ENCODE measurements at places on chromosomes 5 and 9. TPM values are rescaled to one million over a fixed set of nuclear protein-coding genes. Genes with fewer than 3 reads are reported as not detected.

- no peak for DNase-seq
Measured at GRCh38 chr5:18023275-18023674, 389.0 kb downstream of the TAF11L14 start.

GRCh38 chr9:100428871-100429654 lies 2.1 kb downstream of the MSANTD3 start:
- no peak for DNase-seq

GRCh38 chr5:83035373-83036100 lies 41.7 kb downstream of the TMEM167A start:
- peak; percentile 82 for DNase-seq

DNA sequence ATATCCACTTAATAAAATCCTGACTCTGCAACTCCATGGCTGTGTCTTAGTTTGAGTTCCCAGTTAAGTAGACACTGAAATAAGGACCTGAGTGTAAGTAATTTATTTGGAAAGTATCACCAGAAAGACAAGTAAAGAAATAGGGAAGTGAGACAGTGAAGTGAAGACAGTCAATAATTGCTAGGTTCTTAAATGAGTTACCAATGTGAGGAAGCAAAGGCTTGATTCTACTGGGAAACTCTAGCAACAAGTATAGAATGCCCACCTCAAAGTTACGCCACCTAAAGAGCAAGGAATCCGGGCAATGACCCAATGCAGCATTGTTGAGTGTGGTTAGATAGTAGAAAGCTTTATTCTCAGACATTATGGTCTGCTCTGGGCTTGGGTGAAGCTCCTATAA lies 383.9 kb downstream of the TLR4 start:
- DNase-seq: no peak

DNA sequence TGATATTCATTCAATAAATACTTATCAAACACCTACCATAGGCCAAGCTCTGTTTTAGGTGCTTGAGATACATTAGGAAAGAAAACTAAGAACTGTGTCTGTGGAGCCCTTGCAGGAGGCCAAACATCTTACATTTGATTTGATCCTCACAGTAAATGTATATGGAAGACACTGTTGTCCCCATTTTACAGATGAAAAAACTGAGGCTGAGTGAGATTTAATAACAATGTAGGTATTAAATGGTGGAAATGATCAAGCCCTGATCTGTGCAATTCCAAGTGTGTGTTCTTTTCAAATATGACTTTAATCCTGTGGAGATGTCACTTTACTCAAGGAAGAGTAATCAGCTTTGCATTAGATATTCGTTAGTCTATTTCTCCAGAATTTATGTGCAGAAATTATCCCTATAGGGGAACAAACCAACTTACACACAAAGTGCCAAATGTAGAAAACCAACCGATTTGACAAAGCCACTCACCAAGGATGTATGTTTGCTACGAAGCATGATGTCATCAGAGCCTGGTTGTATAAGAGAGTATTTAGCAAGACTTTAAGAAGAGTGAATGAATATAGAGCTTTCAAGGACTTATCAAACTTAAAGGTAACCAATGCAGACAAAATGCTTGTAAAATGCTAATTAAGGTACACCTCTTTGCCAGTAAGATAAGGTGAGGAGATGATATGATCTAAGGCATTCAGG lies 153.9 kb upstream of the NFIB start:
- DNase-seq: no peak

DNA sequence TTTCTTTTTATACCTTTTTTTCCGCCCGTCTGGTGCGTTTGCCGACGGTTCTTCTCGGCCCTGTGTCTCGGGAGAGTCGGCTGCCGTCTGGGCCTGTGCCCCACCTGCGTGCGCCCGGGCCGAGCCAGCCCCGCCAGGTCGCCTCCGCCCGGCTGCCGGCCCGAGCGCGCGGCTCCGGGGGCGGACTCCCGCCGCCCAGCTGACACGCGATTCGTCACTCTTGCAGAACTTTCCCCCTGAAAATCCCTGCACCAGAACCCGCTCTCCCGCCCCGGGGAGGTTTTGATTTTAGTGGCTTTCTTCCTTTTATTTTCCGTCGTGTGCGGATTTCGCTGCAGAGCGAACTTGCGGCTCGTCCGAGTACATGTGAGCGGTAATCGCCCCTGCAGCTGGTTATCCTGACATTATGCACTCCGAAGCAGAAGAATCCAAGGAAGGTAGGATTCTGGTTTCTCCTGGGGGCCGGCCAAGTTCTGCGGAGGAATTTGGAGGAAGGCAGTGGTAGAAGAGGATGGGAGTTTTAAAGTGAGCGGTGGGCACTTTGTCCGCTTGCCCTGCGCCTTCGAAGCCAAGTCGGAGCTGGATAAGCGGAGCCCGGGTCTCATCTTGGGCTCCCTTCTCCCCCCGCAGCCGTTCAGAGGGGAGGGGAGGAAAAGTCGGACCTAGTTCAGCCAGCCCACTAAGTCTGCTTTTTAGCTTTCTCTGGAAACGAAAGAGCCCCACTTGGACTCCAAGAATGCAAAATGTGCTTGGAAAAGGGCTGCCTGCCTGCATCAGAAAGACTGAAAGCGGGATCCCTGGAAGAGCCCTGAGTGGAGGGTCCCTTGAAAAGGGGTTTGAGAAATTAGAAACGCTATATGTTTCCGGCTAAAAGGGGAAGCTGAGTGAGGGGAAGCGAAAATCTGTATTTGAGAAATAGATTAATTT lies at the start of gene TNFAIP8:
Gene TNFAIP8 (plus strand): TSS at position 335 of the 927 bp plus-strand sequence. CDS start 72 bp downstream, at position 407.
- peak; percentile 76 for DNase-seq

- DNase-seq: no peak
Measured at GRCh38 chr5:180824630-180825476, 22.2 kb upstream of the MGAT1 start.

GRCh38 chr9:92726971-92727715 lies 37.5 kb downstream of the BICD2 start:
- DNase-seq: peak; percentile 54

The SLC36A2 gene
- not detected for total RNA-seq

DNA sequence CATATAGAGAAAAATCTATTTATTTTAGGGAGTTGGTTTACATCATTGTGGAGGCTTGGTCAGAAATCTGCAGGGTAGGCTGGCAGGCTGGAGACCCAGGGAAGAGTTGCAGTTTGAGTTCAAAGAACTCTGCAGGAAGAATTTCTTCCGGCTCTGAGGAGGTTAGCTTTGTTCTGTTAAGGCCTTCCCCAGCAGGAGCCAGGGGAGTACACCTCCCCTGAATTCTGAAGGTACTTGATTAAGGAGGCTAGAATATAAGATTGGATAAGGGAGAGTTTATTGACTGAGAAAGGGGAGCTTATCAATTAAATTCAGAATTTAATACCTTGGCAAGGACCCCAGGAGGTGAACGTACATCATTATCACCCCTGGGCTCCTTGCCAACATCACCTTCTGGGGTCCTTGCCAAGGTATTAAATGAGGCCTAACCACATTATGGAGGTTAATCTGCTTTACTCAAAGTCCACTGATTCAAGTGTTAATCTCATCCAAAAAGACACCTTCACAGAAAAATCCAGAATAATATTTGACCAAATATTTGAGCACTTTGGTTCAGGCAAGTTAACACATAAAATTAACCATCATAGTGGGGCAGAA lies 351.7 kb downstream of the CWC27 start:
- no peak for DNase-seq

GRCh38 chr5:133846478-133847226 lies 121.8 kb downstream of the C5orf15 start:
- no peak for DNase-seq

GRCh38 chr5:154755361-154756008 lies at the start of gene LARP1:
TSS of gene LARP1 (plus strand) at chr5:154755377. CDS start at chr5:154755758, 381 bp downstream.
- DNase-seq: no peak

GRCh38 chr9:105993116-105993854 lies 298.9 kb downstream of the TMEM38B start:
- DNase-seq: no peak

GRCh38 chr9:75148561-75148960 lies 60.2 kb downstream of the OSTF1 start:
- peak; percentile 68 for DNase-seq

DNA sequence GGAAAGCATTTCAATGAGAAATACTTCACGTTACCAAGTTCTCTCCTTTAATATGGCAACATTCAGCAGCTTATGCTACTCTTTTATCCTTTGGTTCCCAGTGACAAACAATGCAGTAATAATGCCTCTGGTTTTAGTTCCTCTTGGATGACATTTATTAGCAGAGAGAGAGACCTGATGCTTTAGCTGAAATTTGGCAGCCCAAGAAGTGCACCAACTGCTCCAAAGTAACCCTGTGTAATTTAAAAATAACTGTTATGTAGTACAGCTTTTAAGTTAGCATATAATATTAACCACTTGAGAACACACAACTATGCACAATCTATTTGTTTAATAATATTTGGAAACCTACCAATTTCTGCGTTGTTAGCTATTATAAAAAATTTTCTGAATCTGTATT lies 21.8 kb downstream of the PANK3 start:
- no peak for DNase-seq

GRCh38 chr9:119559986-119560385 lies 190.8 kb upstream of the BRINP1 start:
- no peak for DNase-seq

DNA sequence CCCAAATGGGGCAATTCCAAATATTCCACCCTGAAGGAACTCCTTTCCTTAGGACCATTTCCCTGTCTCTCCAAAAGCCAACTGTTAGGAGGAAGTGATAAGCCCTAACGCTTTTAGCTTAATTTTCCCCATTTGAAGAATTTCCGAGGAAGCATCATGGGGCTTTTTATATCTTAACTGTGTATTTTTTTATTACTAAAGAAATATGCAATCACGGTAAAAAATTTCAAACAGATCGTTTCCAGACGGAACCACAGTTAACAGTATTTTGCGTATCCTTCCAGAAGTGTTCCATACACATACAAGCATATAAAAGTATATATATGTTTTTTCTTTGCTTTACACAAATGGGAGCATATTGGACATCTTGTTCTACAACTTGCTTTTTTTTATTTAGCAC lies 133.8 kb downstream of the FGF1 start:
- no peak for DNase-seq

- DNase-seq: no peak
Measured at GRCh38 chr9:103700195-103700962, 393.7 kb upstream of the SMC2 start.

GRCh38 chr5:174430940-174431339 lies 293.4 kb upstream of the MSX2 start:
- no peak for DNase-seq

DNA sequence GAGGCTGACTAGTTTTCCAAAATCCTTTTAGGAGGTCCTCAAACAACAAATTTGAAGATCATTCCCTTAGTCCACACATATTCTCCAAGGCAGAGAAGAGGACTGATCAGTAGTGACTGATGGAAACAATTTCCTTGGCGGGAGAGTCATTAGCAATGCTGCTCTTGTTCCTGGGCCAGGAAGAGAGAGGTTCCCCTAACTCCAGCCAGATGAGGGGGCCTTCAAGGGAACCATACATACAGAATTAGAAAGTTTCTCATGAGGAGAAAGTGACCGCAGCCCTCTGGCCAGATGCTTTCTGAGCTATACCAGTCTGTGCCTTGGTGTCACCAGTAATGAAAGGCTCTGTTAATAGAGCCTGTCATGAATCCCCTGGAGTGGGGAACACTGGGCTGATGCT lies 539.4 kb downstream of the BNC2 start:
- DNase-seq: no peak

GRCh38 chr5:112635276-112635675 lies 102.4 kb upstream of the APC start:
- no peak for DNase-seq

DNA sequence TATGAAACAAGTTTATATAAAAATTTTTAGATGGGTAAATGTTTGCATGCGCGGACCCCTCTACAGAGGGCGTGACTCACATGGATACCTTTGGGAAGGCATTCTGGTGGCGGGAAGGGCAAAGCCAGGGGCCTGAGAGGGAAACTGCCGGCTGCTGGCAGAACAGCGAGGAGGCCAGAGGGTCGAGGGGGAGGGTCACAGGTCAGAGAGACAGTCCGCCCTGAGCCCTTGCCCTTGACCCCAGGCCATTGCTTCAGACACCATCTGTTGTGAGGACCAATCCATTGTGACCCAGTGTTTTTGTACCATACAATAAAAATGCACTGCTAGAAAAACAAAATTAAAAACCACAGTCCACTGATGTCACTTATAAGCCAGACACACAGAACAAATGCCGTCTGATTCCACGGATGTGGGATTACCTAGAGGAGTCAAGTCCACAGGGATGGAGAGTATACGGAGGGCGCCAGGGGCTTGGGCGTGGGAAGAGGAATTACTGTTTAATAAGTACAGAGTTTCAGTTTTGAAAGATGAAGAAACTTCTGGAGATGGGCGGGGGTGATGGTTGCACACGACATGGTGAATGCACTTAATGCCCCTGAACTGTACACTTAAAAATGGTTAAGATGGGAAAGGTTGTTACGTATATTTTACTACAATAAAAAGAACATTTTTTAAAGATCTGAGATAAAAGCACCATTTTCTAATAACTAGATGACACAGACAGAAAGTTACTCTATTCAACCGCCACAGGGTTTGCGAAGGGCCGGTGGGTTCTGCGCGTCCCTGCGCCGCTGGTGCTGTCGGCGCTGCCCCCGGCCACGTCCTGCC lies 12.0 kb downstream of the BTNL9 start:
- no peak for DNase-seq

The HRCT1 gene
- not detected for total RNA-seq

- DNase-seq: no peak
Measured at GRCh38 chr9:124054582-124055227, 43.1 kb downstream of the LHX2 start.

Data from lung (tissue), 17 donors.